CD4-positive, alpha-beta T cell treated with Interleukin-15 for 4 hours (primary cell): ENCODE measurements at places on chromosomes 6 and 20.

GRCh38 chr6:25405442-25405841 lies 126.3 kb downstream of the CARMIL1 start:
- DNase-seq: no peak

DNA sequence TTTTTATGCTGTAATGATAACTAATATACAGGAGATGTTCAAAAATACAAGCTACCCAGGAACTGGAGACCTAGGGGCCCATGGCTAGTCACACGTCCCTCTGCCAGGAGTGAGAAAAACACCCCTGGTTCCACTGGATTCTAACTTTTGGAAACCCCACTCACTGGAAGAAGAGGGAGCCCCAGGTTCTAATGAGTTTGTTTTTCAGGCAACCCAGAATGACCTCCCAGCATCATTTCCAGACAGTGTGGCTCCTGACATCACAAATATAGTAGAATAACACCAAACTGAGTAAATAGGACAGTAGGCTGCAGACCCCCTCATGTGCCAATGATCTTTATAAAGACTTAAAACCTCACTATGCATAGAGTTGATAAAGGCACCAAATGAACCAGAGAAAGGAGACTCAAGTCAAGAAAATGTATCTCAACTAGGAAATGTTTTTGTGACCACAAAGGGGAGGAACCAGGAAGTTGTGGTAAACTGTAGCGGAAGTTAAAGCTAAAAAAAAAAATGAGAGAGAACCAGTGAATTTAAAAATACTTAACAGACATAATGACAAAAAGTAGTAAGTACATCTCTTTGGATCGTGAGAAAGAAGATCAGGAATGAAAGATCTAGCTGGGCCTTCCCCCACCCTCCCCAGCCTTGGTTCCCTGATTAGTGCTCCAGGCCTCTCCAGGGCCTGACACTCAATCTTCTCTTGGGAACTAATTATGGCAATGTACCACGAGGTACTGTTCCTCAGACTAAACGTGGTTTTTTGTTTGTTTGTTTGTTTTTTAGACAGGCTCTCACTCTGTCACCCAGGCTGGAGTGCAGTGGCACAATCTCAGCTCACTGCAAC lies 19.8 kb downstream of the HLA-E start:
- DNase-seq: peak; percentile 70

DNA sequence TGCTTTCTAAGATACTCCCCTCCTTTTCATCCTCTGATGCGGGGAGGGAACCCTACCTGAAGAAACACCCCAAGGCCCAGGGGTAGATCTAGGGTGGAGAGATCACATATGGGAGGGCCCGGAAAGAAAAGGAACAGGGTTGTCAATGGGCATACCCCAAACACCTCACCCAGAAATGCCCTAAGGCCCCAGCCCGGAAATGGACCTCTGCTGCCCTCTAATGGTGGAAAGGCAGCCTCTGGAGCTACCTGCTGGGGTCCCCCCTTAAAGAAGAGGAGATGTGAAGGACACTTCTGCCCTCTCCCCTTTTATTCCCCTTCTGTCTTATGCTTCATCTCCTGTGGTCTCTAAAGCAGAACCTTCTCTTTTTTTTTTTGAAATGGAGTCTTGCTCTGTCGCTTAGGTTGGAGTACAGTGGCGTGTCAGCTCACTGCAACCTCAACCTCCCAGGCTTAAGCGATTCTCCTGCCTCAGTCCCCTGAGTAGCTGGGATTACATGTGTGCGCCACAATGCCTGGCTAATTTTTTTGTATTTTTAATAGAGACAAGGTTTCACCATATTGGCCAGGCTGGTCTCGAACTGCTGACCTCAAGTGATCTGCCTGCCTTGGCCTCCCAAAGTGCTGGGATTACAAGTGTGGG lies 458 bp upstream of the ARMC12 start:
- peak; percentile 90 for DNase-seq

DNA sequence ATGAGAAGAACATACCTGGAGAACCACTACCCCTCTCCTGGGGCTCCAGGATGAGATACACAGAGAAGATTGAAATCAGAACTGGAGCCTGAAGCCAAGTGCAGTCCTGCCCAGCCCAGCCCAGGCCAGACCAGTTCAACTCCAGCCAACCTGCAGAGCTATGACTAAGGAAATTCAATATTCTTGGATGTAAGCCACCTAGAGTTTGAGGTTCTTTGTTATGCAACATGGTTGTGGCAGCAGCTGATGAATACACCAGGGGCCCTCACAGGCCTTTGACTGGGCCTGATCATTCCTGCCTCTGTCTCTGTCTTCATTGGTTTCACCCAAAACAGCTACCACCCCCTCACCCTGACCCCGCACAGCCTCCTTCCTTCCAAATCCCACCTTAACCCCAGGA lies 167.8 kb downstream of the LRFN2 start:
- DNase-seq: no peak

- DNase-seq: no peak
These were observed 23.8 kb downstream of the SLC22A23 start for GRCh38 chr6:3433005-3433404.

DNA sequence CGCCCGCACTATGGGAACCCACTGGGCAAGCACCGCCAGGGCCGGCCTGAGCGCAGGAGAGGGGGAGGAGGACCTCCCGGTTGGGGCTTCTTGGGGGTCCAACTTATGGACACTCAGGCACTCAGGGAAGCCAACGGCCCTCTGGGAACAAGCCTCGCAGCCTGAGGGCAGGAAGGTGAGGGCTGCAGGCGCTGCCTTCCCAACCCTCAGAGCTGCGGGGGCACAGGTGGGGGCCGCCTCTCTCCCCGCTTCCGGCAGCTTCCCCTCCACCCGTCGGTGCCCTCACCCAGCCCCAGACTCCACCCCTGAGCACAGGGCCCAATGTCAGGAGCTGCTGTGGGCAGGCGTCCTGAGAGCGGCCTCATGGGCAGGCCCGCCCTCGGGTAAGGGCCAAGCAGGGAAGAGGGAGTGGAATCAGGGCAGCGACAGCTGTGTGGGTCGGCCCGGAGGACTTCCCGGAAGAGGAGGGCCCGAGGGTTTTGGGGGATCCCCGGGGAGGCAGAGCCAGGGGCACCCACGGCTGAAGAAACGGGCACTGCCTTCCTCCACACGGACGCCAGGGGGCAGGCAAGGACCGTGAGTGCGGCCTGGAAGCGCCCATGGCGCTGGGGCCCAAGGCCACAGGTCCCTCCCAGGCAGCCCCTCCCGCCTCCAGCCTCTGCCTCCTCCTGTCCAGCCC lies 488 bp upstream of the PTK6 start:
- peak; percentile 96 for DNase-seq

DNA sequence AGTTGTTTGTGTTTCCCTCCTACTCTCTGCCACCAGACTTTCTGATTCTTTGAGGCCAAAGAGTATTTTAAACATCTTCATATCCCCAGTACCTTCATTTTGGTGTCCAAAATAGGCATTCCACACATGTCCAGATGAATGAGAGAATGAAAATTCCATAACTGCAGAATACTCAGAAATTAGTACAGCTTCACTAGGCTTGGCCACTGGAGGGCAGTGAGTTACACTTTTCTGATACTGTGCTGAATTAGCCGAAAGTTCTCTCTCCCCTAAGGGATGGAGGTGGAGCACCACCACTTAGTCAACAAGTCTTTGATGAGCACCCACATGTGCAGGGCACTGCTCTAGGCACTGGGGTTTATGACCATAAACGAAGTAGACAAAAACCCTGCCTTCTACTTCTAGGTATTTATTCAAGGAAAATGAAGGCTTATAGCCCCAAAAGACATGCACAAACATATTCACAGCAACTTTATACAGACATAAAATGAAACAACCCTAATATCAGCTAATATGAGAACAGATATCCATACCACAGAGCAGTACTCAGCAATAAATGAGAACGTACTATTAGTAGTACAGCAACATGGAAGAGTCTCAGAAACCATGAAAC lies 46.1 kb upstream of the TMEM217 start:
- DNase-seq: peak; percentile 9

- DNase-seq: no peak
These were observed 228.1 kb upstream of the RAB32 start for GRCh38 chr6:146315381-146316174.

DNA sequence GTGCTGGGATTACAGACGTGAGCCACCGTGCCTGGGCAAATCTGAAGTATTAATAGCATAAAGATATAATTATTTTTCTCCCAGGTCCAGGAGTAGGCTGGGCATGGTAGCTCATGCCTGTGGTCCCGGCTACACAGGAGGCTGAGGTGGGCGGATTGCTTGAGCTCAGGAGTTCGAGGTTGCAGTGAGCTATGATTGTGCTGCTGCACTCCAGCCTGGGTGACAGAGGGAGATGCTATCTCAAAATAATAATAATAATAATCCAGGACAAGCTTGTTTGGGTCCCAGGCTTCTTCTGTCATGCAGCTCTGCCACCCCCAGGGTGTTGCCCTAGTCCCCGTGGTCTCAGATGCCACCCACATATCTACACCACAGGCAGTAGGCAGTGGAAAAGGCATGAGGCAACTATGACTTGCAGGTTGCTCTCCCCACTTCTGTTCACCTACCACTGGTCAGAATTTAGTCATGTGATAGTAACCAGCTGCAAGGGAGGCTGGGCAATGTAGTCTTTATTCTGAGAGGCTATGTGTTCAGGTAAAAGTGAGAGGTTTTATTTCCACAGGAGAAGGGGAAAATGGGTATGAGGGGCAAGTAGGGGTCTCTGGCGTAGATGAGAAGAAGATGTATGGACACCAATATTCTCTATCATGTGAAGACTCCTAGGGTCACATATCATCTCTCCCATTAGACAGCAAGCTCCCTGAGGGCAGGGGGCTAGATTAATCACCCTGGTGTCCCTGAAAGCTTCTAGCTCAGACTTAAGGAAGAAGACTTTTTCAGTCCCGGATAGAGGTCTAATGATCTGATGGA lies 25.7 kb downstream of the TCF15 start:
- DNase-seq: no peak

DNA sequence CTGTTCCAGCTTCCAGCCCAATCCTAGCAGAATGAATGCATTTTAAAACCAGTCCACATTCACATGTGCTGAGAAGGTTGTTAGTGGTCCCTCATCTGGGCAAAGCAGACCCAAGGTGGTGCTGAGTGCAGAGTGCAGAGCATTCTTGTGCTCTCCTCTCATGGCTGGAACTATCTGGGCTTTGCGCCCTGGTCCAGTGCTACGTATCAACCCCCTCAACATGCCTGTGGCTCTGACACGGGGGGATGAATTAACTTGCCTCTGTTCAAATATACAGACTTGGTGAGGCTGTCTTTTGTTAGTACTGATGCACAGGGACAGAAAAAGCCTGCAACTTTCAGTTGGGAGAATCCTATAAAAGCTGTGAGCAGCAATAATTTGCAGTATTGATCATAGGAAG lies 42.5 kb downstream of the PANK2 start:
- no peak for DNase-seq

- no peak for DNase-seq
These were observed 134.4 kb upstream of the CST7 start for GRCh38 chr20:24814556-24815195.

- no peak for DNase-seq
These were observed 30.7 kb upstream of the ZBP1 start for GRCh38 chr20:57650756-57651483.

DNA sequence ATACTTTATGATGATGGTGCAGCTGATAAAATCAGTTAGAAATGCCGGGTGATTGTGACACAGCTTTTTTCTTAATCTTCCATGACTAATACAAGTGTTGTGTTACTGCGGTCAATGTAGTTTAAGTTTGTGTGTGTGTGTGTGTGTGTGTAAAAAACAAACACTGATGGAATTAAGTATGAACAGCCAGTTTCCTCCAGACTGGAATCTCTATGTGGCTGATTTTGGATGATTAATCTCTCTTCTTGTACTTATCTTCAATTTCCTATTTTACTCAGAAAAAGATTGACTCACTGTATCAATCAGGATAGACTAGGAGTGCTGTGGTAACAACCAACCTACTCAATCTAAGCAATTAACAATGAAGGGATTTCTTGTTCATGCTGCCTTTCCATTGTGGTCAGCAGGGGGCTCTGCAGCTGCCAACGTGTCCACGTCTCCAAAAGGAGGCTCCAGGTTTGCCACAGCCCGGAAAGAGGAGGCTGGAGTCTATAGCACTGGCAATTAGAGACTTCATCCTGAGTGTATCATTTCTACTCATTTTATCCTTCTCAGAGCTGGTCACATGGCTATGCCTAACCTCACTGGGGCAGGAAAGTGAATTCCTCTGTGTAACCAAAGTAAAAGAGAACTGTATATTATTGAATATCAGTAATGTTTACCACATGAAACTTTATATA lies 107.7 kb downstream of the CD109 start:
- DNase-seq: no peak

DNA sequence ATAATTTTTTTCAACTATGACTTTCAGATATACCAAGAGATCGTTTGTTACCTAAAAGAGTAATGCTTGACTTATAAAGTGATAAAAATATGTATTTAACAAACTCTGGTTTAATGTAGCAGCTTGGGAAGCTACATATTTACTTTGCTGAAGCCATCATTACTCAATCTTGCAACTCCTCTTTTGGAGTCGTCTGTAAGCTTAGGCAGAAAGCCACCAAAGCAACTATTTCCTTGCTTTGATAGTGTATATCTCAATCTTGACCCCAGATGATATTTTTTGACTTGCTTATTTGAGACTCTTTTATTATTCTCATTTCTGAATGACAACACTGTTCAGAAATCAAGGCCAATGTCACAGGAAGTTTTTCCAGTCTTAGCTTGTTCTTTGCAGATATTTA lies 183.0 kb downstream of the SAMD5 start:
- no peak for DNase-seq

DNA sequence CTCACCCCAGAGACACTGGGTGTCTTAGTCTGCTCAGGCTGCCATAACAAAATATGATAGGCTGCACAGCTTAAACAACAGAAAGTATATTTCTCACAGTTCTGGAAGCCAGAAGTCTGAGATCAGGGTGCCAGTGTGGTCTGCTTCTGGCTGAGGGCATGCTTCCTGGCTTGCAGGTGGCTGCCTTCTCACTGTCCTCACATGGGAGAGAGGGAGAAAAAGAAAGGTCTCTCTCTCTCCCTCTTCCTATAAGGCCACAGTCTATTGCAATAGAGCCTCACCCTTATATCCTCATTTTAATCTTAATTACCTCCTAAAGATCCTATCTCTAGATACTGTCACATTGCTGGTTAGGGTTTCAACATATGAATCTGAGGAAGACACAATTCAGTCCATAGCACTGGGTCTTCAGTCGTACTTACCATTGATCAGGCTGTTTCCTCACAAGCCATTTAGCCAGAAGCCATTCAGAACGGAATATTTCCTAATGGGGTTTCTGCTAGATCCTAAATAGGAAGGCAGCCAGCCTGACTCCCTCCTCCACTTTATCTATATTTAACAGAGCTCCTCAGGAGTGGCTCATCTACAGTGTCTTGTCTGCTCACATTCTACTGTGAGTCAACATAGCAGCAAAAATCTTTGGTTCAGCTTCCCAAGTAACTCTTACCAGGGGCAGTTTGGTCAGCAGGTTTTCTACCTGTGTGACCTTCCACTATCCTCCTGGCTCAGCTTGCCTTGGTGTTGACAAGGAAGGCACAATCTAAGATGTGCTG lies 42.2 kb downstream of the CD164 start:
- no peak for DNase-seq

GRCh38 chr20:40943591-40943990 lies 85.0 kb upstream of the TOP1 start:
- no peak for DNase-seq
